ENCODE measurements at places on chromosomes 12 and 14.

DNA sequence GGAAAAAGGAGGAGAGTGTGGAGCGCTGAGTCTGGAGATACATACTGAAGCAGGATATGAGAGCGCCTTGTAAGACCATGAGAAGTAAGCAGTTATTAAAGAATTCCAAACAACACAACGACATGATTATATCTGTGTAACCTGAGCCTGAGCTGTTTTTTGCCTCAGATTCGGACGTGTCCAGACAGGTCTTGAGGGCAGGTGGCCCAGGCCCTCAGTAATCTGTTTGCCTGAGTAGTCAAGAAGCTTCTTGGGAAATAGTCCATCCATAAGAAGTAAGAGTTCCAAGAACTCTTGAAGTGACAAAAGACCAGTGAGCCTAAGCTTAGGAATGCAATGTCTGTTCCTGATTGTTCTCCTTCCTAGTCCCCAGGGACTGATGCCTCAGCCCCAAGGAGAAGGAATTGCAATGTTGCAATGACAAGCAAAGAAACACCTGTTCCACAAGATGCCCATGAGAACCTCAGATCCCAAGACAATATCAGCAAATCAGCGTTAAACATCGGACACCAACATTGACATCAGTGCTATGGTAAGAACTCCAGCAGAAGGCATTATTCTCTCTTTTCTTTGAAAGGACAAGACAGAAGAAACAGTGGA lies 34.7 kb upstream of the ADAMTS20 start:
- no peak for DNase-seq

DNA sequence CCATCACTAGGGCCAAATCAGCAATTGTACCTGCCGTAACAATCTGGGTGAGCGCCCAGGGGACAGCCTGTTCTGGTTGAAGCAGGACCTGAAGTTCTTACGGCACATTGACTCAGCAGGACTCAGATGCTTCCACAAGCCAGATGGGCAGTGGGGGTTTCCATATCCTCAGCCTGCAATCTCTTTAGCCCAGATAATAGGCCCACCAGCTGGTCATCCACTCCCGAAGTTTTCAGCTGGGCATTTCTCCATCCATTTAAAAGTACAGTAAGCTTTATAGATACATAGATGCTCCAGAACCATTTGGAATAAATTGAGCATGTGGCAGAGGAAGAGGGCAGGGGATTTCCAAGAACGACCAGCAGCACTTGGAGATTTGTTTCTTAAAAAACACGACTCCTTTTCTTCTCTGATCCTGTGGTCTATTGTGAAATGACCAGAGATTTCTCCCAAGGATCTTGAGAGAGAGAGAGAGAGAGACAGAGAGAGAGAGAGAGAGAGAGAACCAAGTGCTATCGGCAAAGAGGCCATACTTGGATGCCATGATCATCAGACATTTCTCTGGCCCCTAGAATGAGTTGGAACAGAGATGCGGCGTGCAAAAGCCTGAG lies 74.8 kb upstream of the PLXNC1 start:
- DNase-seq = no peak

DNA sequence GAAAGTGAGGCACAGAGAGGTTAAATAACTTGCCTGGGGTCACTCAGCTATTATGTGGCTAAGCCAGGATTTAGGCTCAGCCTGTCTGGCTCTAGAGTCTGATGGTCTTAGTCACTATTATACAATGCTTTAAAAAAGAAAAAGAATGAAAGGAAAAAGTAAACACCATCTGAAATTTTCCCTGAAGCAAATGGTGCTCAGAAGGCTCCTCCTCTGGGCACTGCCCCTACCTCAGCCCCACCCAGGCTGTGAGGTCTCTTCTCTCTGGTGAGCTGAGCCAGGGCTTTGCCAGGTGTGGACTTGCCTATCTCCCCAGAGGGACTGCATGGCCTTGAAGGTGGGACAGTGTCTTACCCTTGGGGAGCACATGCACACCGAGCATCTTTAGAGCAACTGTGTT lies 117.5 kb upstream of the DYRK2 start:
- no peak for DNase-seq

DNA sequence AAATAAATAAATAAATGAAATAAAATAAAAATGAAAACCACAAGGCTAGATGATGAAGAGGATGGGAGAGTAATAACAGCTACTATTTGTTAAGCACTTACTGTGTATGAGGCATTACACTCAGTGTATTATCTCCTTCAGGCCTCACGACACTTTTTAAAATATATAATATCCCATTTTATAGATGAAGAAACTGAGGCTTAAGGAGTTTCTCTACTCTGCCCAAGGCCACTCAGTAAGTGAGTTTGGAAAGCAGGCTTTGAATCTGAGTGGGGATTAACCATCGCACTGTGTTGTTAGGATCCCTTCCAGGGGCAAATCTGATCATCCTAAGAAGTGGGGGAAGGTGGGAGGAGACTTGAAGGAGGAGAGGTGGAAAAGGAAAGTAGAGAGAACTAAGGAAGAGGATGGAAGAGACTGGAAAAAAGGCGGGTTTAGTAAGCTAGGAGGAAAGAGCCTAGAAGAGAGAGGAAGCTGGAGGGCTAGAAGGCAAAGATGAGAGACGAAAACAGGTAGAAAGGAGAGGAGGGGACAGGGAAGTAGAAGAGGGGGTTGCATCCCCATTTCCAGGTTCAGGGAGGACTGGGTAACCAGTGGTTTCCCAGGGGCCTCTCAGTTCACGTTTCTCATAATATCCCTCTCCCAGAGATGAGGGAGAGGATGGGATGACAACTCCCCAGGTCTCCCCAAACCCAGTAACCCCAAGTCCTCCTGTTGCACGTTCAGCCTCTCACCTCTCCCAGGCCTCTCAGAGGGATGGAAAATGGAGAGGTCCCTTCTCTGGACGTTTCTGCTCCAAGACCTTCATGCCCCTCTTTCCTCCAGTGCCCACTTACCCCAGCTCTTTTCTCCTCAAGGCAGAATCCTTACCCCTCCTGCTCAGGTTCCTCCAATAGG lies 1.7 kb downstream of the STAT6 start:
- DNase-seq = no peak

GRCh38 chr12:69981881-69982475 lies 157.0 kb downstream of the MYRFL start:
- no peak for DNase-seq

DNA sequence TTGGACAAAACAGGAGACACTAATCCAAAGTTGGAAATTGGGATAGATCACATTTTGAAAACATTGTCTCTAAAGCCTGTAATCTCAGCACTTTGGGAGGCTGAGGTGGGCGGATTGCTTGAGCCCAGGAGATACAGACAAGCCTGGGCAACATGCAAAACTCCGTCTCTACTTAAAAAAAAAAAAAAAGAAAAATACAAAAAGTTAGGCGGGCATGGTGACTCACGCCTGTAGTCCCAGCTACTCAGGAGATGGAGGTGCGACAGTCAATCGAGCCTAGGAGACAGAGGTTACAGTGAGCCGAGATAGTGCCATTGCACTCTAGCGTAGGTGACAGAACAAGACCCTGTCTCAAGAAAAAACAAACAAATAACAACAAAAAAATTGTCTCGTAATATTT lies 152.1 kb downstream of the MGAT4C start:
- DNase-seq = no peak

DNA sequence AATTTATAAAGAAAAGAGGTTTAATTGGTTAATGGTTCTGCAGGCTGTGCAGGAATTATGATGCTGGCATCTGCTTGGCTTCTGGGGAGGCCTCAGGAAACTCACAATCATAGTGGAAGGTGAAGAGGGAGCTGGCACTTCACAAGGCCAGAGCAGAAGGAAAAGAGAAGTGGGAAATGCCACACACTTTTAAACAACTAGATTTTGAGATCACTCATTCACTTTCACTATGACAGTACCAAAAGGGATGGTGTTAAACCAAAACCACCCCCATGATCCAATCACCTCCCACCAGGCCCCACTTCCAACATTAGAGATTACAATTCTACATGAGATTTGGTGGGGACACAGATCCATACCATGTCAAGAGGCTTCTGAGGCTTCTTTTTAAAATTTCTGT lies 62.6 kb downstream of the SLC38A4 start:
- no peak for DNase-seq

GRCh38 chr14:27077214-27077613 lies 479.4 kb upstream of the NOVA1 start:
- DNase-seq = no peak

- DNase-seq = no peak
Measured at GRCh38 chr14:65131301-65131701, 29.0 kb upstream of the MAX start.

DNA sequence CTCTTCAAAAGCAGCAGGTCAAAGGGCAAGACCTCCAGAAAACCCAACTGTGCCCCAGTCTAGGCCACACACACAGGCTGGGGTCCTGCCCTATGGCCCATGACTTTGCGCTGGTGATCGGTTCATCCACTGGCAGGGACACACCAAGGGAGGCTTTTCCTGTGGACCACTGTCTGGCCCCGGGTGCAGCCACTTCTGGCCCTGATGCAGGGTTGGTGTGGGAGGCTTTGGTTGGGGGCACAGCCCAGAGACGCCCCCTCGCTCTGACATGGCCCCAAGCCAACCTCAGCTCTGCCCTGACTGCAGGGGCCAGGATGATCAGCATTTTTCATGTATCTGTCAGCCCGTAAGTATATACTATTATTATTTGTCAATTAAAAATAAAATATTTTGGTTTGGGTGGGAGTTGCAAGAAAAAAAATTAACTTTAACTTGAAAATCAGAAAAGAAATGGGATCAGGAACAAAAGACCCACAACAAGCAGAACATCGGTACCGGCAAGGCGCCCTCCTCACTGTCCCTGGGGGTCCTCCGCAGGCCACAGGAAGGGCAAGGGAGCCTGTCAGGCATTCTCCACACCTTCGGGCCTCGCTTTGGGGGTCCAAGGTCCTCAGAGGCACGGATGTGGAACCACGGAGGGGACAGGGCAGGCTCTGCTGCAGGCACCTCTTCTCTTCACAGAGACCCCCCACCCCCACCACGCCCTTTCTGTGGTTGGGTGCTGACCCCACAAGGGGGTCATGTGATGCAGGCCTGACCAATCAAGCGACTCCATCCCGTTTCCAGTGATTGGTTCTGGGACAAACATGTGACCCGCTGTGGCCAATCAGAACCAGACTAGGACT lies 181.5 kb upstream of the SFSWAP start:
- no peak for DNase-seq

GRCh38 chr14:85688006-85688405 lies 158.1 kb downstream of the FLRT2 start:
- no peak for DNase-seq

DNA sequence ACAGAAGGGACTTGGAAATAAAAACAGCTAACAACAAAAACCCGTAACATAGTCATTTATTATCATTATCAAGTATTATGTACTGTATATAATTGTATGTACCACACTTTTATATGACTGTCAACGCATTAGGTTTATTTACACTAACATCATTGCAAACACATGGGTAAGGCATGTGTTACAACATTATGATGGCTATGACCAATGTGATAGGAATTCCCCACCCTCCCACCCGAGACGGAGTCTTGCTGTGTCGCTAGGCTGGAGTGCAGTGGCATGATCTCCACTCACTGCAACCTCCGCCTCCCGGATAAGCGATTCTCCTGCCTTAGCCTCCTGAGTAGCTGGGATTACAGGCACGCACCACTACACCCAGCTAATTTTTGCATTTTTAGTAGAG lies 82.6 kb downstream of the ERC1 start:
- DNase-seq = no peak

DNA sequence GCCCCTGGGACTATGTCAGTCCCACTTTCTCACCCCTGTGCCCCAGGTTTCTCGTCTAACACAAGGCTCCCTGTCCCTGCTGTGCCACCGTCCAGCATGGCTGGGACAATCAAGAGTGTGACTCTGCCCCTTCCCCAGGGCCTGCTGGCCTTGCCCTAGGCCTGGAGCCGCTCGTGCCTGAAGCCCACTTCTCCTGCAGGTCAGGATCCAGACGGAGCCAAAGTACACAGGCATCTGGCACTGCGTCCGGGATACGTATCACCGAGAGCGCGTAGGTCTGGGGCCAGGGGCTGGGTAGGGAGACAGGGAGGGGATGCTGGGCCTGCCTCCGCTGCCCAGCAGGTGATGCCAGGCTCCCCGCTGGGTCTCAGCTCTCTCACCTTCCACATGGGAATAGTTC lies 2.8 kb downstream of the SLC25A47 start:
- no peak for DNase-seq

- DNase-seq = no peak
Measured at GRCh38 chr14:81784084-81784483, 250.4 kb upstream of the SEL1L start.

DNA sequence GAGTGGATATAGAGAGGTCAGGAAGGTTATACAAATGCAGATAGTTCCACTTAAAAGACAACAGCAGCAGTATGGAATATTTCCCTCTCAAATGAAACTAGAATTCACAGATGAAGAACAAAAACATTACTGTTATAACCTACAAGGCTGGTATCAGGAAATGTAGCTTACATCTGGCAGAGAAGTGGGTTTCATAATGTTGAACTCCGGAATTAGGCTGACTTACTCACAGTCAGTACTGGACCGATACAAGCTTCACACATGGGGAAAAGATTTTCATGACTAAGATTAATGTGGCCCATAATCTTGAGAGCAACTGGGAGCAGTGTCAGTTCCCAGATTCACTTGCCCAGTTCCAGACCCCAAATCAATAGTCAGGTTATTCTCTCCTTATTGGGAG lies 353.9 kb downstream of the DUSP6 start:
- DNase-seq = no peak

- no peak for DNase-seq
Measured at GRCh38 chr12:69334158-69334557, 14.0 kb upstream of the LYZ start.

- DNase-seq = no peak
Measured at GRCh38 chr14:99213101-99213500, 58.9 kb downstream of the BCL11B start.

DNA sequence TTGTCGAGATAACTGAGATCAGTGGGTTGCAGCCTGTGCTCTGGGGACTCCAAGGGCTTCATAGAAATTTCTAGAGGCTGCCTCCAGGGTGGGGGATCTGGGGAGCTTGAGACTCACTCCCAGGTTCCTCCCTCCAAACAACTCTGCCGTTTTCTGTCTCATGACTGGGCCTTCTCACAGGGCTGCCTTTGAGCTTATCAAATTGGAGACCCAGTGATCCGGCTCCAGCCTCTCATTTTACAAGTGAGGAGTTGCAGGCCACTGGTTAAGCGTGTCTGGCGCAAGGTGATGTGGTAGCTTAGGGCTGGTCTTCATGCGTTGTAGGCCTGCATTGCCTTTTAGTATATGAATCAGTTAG lies 85.8 kb downstream of the SLC25A47 start:
- DNase-seq = no peak

GRCh38 chr14:76080025-76080424 lies 71.7 kb upstream of the GPATCH2L start:
- DNase-seq = no peak

- DNase-seq = no peak
Measured at GRCh38 chr12:3207858-3208257, 130.7 kb downstream of the TSPAN9 start.

- DNase-seq = no peak
Measured at GRCh38 chr14:60227291-60227690, 21.7 kb upstream of the PPM1A start.

GRCh38 chr12:26471560-26471959 lies 276.2 kb downstream of the SSPN start:
- DNase-seq = no peak

Measured in activated T-helper 1 cell treated with Interleukin-2 at 50 U/mL for 16 hours (primary cell).